Stimulated activated CD4-positive, alpha-beta T cell treated with anti-CD3 and anti-CD28 coated beads, Interleukin-15, amount 100 ng/mL, for 1 hour (primary cell): ENCODE measurements at places on chromosomes 6 and 20.

GRCh38 chr20:63087872-63088680, 81.3 kb upstream of the BHLHE23 start:
- DNase-seq, result no peak

DNA sequence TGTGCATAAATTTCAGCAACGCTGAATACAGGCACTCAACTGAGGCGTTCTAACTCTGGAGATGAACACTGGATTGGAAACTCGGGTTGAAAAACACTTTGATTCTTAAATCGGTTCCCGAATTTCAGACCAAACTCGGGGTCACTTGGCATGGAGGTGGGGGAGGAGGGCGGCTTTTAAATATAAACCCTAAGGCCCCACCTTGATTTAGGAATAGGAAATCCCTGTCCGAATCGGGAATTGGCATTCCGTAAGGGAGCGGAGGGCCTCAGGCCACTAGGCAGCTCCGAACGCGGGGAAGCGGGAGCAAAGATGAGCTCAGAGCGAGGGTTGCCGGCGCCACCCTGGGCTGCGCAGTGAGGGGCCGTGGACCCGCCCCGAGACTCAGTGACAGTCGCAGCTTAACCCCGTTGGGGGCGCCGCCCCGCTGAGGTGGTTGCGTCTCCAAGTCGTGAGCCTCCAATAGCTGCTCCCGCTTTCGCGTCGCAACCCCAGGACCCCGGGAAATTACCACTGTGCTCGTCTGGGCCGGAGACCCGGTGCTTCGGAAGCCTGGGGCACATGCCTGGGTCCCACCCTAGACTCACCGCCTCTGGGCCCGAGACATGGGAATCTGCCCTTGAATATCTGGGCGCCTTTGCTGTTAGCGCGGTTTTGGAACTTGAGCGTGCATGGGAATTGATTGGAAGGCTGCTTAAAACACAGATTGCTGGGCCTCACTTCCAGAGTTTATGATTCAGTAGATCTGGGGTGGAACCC, 4.6 kb upstream of the SIM1 start:
- no peak for DNase-seq

- peak; percentile 82 for DNase-seq
These were observed 2.1 kb upstream of the DDX27 start for GRCh38 chr20:49216991-49217578.

GRCh38 chr20:41173161-41173721, 35.9 kb downstream of the PLCG1 start:
- DNase-seq, result peak; percentile 58

DNA sequence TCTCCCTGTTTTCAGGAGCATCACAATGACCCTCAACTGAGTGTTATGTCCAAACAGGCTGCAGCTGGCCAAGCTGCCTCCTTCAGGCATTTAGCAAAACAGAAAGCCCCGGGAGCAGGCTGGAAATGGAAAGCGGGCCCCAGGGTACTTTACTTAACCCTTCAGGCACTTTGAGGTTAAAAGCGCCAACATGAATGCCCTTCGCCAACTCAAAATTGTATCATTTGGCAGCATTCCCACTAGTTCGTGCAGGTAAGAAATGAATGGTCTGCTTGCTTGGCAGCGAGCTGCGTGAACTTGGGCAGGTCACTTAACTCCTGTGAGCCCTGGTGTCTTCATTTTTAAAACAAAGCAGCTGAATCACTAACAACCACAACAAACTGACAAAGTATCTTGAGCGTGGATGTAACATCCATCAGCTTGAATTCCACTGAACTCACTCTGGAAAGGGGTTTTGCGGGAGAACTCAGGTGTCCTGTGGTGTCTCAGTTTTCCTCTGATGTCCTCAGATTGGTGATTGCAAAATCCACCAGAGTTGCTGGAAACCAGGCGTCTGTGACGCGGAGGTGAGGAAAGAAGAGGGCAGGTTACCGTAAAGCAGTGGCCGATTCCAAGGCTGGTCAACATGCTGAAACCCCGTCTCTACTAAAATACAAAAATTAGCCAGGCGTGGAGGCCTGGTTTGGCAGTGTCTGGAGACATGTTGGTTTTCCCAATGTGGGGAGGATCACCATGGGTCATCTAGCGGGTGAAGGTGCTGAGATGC, 118.8 kb upstream of the ZNF217 start:
- no peak for DNase-seq

DNA sequence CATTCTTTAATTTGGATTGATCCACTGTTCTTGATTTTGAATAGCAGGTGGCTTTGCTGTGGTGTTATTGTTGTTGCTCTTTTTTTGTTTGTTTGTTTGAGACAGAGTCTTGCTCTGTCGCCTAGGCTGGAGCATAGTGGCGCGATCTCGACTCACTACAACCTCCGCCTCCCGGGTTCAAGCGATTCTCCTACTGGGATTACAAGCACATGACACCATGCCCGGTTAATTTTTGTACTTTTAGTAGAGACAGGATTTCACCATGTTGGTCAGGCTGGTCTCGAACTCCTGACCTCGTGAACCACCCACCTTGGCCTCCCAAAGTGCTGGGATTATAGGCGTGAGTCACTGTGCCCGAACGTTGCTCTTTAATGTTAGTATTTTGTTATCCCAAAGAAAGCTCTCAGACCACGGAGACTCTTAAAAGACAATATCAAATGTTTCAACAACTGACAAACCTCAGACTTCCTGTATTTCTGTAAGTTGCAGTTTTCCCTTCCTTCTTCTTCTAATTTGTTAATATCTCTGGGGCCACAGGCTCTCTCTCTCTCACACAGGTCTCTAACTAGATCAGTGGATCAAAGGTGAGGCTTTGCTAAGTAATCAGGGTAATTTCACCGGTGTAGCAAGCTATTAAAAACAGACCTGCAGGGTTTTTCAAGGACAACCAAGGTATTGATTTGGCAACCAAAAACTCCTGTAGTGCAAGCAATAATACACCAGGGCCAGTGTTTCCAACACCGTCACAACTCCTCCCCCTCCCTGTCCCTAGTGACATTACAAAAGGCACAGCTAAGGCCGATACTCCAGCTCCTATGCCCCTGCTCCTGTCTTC, 48.8 kb upstream of the ZNF217 start:
- no peak for DNase-seq

DNA sequence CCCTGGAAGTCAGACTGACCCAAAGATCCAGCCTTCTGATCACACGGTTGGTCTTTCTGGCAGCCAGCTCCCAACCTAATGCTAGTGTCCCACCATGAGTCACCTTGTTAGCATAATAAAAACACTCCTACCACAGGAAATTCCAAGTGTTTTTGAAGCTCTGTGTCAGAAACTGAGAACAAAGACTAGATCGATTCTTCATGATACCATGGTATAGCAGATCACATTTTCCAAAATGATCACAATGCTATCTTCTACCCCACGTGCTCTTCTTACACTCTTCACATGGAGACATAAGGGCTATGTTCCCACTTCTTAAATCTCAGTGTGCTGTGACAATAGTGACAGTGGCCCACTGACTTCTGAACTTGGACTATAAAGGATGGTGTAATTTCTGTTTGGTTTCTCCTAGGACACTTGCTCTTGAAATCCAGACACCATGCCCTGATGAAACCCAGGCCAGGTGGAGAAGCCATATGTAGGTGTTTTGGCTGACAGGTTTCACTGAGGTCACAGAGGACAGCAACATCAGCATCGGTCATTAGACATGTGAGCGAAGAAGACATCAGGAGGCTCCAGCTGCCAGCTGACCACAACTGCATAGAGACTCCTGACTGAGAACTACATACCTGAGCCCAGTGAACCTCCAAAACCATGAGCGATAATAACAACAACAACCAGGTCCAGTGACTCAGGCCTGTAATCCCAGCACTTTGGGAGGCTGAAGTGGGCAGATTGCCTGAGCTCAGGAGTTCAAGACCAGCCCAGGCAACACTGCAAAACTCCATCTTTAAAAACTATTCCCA, 57.5 kb downstream of the MKKS start:
- DNase-seq, result no peak
